ENCODE measurements at places on chromosomes 6 and 20.

GRCh38 chr6:24425091-24425490 lies 22.4 kb downstream of the MRS2 start:
- DNase-seq: no peak

DNA sequence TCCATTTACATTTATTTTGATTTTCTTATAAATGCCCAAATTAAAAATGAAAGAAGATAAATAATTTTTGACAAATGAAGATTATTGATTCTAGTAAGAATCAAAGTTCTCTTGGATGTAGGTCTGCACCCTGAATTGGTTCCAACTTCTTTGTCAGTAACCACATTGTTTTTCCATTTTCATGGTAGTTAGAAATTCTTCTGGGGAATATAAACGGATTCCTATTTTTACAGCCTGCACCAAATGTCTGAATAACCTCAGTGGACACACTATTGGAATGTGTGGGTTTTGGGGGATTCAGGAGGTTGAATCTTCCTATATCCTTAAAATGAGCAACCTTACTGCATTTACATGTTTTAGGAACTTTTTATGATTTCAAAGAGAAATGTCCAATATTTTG lies 1085.3 kb upstream of the MAP3K7 start:
- no peak for DNase-seq

DNA sequence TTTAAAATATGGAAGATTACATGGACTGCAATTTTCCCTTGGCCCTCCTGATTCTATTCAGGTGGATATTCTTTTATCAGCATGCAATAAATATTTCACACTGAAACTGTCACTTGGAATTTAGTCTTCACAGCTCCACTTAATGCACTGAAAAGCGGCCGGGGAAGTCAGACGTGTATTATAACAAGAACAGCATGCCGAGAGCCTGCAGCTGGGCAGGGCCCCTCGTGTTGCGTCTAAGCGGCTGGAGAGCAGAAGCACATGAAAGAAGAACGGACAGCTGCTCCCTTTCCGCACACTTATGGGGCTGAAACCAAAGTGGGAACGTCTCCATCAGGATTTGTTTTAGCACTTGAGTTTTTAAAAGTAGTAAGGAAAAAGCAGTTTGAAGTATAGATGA lies 57.2 kb downstream of the LYRM4 start:
- DNase-seq: no peak

DNA sequence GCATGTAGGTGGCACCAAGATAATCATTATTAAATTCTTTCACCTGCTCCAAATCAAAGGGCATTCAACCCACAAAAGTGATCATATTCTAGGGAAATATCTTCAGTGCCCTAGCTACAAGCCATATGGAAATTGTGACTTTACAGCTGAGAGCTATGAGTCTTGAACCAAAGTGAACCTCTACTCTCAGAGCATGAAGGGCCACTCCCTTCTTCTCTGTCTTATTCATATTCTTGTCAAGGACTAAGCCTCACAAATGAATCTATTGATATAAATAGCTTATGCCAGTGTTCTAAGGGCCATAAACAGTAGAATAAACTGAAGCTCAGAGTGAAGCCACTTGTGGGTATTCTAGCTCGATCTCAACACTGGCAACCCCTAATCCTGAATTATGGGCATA lies 29.6 kb downstream of the SPINT4 start:
- DNase-seq: no peak

GRCh38 chr20:1469925-1470571 lies 3.4 kb upstream of the NSFL1C start:
- DNase-seq: peak; percentile 90

- no peak for DNase-seq
These were observed 13.2 kb upstream of the RNF8 start for GRCh38 chr6:37340639-37340943.

- DNase-seq: no peak
These were observed 8.9 kb upstream of the CDK5RAP1 start for GRCh38 chr20:33410081-33410742.

GRCh38 chr6:90914312-90914711 lies 327.4 kb upstream of the MAP3K7 start:
- DNase-seq: no peak

DNA sequence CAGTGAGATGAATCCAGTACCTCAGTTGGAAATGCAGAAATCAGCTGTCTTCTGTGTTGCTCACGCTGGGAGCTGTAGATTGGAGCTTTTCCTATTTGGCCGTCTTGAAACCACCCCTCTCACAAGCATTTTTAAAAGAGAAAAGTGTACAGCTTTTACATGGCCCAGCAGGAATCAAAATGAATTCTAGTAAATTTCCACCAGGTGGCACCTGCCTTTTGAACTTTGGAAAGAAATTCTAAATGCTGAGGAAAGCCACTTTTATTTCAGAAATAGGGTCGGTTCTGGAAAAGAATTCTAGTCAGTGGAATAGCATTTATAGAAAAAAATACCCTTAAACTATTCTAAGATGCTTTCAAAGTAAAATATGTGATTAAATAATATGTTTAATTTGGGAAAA lies 647.8 kb downstream of the CD109 start:
- DNase-seq: no peak

GRCh38 chr6:39908838-39909583 lies 25.3 kb downstream of the MOCS1 start:
- no peak for DNase-seq

DNA sequence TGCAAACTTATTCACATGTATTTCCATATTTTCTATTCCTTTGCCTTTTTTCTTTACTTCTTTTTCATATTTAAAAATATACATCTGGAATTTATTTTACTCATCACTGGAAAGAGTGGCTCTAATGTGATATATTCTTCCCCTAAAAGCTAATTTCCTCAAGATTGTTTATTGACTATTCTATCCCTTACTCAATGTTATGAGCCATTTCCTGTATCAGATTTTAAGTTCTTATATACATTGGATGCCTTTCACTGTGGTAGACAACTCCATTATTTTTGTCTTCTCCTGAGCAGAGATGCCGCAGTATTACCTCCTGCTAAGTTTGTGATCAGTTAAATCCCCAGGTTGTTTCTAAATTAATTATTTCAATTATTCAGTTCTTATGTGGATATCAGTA lies 418.4 kb upstream of the JAG1 start:
- DNase-seq: no peak

- DNase-seq: no peak
These were observed 271.6 kb downstream of the DHX35 start for GRCh38 chr20:39233755-39234154.

DNA sequence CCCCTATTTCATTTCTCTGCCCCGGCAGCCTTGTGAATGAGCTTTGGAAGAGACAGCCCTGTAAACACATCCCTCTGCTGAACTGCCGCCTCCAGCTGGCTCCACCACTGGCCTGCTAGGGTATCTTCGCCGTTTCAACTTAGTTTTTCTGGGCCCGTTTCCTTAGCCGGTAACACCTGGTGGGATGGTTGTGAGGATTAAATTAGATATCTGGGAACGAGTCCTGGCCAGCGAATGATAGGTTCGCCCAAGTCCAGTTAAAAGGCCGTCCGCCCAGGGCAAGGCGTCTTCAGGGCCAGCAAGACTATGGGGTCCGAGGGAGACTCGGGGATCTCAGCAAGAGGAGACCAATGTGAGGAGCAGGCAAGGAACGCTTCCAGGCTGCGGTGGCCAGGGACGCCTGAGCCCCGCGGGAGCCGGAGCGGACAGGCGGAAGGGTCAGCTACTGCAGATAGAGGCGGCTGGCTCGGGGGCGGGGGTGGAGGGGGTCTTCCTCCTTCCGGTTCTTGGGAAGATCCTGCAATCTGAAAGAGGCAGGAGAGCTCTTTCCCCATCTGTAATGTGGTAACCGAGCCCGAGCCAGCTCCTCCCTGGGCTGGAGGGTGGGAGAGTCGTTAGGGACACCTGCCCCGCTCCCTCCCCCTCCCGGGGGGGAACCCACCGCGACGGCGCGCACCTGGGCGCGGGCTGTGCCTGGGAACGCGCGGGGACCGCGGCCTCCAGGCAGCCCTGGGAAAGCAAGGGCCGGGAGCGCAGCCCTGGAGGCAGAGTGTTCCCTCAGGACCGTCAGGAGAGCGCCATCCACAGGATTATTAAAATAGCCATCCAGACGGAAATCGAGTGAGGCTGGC lies 4.5 kb upstream of the PTCRA start:
- peak; percentile 34 for DNase-seq

DNA sequence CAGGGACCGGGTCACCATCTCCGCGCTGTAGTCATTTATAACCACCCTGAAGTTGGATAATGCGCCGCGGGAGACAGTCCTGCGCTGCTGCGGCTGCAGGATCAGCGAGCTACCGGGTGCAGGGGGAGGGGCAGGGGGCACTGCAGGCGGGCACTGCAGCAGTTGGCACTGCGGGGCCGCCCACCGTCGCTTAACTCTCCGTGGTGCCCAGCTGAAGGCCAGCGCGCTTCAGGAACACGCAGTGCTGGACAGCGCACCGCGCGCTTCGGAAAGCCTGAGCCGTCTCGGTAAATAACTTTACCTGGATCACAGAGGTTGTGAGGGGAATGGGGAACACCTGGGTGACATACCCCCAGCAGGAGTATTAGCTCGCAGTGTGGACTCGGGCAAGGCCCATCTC lies 12.4 kb upstream of the LRFN2 start:
- no peak for DNase-seq

GRCh38 chr6:126075335-126076071 lies 89.2 kb downstream of the TRMT11 start:
- DNase-seq: no peak

GRCh38 chr6:131781687-131782086 lies 26.1 kb upstream of the ENPP1 start:
- DNase-seq: no peak

- DNase-seq: no peak
These were observed 3.6 kb downstream of the GZF1 start for GRCh38 chr20:23365390-23366165.

- DNase-seq: no peak
These were observed 119.5 kb downstream of the PLEKHG1 start for GRCh38 chr6:150719099-150719766.

DNA sequence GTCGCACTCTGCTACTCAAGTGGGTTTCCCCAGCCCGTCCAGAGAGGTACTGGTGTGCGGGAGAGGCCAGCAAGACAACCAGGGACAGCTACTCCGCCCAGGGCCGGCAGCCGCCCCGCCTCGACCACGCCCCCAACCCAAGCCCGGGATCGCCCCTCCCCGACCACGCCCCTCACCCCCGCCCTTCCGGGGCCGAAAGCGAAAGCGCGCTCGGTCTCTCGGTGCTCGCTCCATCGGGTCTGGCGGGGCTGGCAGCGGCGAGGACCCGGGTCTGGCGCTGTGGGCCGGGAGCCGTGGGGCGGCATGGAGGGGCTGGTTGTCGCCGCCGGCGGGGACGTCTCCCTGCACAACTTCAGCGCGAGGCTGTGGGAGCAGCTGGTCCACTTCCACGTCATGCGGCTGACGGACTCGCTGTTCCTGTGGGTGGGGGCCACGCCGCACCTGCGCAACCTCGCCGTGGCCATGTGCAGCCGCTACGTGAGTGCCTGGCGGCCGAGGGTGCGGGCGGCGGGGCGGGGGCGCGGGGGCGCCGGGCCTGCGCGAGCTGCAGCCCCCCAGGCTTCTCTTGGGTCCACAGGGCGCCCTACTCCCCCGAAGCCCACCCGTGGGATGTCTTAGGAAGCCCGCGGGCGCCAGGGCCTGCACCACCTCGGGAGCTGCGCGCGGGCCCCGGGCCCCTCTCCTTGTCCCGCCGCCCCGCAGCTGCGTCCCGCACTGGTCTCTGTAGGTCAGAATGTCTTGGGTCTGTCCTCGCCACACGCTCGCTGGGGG lies at the start of gene PSMG4:
Gene PSMG4, plus strand, starts transcription at position 228 of the 771 bp plus-strand sequence. Its CDS starts 76 bp downstream, at position 304.
- DNase-seq: peak; percentile 87

DNA sequence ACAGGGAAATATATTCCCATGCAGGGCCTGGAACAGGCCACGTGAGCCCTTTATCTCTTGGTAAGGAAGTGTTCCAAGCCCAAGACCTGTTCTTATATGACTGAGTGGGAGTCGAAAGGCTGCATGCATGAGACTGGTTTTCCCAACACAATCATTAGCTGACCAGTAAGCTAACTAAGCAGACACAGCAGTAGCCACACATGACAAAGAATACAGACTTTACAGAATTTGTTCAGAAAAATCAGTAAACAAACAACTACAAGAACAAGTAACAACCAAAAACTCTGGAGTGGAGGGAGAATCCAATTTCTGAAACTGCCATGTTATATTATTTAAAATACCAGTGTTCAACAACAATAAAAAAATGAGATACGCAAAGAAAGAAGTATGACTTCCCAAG lies 16.7 kb downstream of the BPIFA1 start:
- DNase-seq: no peak

DNA sequence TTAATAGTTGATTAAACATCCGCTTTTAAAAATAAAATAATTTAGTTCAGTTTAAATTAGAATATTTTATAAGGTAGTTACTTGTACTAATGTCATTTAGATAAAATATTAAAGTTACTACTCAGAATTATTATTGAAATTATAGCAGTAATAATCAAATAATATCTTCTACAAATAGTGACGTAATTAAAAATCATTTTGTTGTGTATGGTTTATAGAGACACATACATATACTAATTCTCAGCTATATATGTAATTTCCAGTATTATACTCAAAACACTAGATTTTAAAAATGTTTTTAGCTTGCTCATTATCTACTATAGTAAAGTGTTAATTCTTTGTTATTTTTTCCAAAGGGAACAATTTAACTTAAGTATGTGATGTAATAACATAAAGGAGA lies 435.2 kb upstream of the MANEA start:
- DNase-seq: no peak

GRCh38 chr20:55472704-55473103 lies 532.6 kb downstream of the CBLN4 start:
- DNase-seq: no peak

GRCh38 chr6:48619771-48620170 lies 508.8 kb upstream of the PTCHD4 start:
- DNase-seq: no peak

- DNase-seq: no peak
These were observed 23.8 kb downstream of the MANEA start for GRCh38 chr6:95601133-95601532.

GRCh38 chr20:25160897-25161296 lies 34.6 kb upstream of the ENTPD6 start:
- no peak for DNase-seq

- DNase-seq: no peak
These were observed 52.1 kb downstream of the BCKDHB start for GRCh38 chr6:80158478-80158989.

- DNase-seq: no peak
These were observed 54.2 kb downstream of the BCAS4 start for GRCh38 chr20:50848846-50849673.

- no peak for DNase-seq
These were observed 37.6 kb downstream of the SPTLC3 start for GRCh38 chr20:13046409-13046808.

DNA sequence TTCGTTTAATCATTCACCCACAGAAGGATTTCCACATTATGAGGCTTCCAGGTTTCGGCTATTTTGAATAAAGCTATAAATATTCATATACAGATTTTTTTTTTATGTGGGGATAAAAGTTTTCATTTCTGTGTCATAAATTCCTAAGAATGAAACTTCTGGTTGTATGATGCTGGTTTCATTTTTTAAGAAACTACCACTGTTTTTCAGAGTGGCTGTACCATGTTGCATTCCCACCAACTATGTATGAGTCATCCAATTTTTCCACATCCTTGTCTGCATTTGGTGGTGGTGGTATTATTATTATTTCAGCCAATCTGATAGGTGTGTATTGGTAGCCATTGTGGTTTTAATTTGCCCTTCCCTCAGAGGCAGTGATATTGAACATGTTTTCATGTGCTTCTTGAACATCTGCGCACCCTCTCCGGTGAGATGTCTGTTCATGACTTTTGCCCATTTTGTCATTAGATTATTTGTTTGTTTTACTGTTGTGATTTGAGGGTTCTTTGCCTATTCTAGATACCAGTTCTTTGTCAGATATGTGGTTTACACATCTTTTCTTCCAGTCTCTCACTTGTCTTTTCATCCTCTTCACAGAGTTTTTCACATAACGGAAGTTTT lies 75.5 kb downstream of the DOK5 start:
- DNase-seq: no peak

All from spinal cord (tissue), 10 donors.